Stimulated activated CD8-positive, alpha-beta memory T cell treated with anti-CD3 and anti-CD28 coated beads, Interleukin-7, amount 100 ng/mL, for 1 hour (primary cell): ENCODE measurements at places on chromosomes 4 and X.

DNA sequence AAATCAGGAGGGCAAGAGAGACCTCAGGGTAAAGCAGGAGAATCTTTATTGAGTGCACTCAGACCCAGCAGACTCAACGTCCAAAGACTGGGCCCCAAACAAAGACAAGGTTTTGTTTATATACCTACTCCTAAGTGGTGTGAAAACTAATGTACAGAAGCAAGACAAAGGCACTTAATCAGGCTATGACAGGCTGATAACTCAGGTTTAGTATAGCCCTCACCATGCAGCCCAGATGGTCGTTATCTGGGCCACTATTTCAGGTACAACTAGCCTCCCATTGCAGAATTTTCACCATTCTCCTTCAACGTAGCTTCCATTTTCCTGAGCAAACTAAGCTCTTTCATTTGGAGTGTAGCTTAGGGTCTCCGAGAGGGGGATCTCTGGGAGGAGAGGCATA is 36.9 kb downstream of the SULT1E1 start:
- no peak for DNase-seq

DNA sequence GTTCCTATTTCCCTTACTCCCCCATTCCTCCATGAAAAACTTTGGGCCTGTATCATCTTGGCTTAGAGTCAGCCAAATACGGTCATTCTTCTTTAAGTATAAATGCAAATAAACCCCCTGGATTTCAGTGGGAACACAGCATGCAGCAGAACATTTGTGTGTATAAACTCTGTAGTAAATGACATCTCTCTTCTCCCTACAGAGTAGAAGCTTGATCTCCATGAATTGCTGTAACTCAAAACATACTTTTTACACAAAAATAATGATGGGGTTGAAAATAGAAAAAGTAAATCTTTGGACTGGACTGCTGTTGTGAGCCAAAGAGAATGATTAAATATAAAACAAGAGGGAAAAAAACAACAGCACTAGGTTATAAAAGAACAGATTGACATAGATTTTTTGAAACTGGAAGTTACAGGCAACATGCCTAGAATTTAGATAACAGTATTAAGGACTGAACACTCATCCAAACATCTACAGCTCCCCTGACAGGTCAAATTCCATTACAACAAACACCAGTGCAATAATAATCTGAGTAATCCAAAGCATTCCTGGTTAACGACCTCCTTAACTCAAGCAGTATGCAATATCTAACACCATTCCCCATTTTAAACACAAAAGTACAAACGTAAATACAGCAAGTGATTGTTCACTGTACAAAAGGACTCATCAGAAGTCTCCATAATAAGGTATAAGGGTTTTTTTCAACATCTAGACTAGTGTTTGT is 30.7 kb downstream of the TSPAN5 start:
- DNase-seq, result no peak

- DNase-seq, result no peak
Measured at GRCh38 chr4:119652998-119653397, 24.4 kb upstream of the PDE5A start.

DNA sequence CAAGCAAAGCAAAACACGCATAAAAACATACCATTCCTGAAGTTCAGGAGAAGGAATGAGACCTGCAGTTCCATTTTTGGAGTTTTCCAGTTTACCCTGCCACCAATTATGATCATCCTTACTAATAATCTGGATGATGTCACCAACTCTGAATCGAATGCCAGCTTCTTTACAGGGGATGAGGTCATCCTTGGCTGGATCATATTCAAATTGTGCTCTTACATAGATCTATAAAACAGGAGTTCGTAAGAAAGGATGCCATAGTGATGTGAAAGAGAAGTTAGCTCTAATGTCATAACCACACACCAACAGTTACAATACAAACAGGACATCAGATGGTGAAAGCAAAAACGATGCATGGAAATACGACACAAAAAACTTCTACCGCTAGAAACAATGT is 106.5 kb downstream of the NYX start:
- DNase-seq, result no peak

GRCh38 chr4:159828687-159829086 is 725.8 kb downstream of the RAPGEF2 start:
- no peak for DNase-seq

GRCh38 chrX:41289095-41289494 is 44.9 kb upstream of the DDX3X start:
- DNase-seq, result no peak

GRCh38 chrX:110568441-110568840 is 209.8 kb downstream of the RTL9 start:
- DNase-seq, result no peak

DNA sequence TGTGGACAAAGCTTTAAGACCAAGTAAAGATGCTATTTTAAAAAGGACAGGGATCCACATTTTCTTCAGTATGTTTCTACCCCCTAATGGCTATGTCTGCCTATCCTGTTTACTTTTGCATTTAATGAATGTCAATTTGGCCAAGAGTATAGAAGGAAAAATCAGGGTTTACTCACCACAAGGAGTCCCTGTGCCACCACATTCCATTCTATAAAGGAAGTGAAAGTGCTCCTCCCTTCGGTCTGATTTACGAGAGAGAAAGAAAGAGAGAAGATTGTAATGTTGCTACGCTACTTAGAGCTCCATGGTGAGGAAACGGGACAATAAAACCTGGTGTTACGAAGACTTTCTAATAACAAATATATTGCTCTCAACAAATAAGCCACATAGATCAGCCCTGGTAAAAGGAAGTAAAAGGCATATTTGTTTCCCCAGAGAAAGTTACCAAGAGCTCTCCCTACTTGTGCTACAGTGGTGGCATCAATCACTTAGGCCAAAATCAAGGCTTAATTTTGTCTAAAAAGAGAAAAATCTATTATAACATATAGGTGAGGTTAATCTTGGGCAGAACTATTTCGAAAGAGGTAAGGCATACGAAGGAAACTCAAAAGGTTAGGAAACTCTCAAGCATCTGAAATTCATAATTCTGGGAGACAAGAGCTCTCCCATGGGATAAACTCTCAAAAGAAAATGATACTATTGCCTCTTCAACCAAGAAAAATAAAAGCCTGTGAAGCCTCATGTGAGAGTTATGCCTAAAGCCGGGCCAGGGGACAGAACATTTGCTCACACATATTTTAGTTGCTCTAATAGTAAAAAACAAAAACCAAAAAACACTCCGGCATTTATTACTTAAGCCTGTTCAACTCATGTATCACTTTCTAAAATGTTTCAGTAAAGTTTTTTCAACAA is 29.5 kb downstream of the TAPT1 start:
- no peak for DNase-seq

DNA sequence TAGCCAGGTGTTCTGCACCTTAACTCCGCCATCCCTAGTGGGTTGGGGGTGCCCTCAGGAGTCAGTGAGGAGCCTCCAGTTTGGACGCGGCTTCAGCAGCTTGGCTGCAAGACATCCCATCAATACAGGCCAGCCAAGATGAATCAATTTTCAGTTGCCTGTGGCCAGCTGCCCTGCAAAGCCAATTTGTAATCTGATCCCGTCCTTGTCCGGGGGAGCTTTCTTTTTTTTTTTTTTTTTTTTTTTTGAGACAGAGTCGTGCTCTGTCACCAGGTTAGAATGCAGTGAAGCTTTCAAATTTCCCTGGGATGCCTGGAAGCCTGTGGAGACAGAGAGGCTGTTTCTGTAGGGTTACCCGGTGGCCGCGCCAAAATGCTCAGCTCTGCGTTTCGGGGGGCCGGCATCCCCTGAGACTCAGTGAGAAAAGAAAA is 192.5 kb downstream of the ASMT start:
- DNase-seq, result no peak

DNA sequence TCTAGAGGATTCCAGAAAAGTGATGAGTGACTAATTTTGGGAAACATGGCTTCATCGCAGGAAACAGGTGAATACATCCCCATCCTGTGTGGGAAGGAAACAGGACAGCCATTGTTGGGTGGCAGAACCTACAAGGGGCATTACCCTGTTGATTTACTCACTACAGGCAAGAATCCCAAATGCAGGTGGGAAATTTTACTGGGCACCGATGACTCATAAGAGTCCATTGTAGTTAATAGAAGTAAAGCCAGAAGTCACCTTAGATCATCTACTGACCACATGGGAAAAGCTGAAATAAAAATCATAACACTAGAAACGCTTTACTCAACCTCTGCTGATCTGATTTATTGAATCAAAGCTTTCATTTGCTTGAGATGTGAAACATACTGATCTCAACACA is 136.4 kb downstream of the TRIML1 start:
- no peak for DNase-seq

- DNase-seq, result no peak
Measured at GRCh38 chrX:13029637-13029886, 14.9 kb downstream of the FAM9C start.

- no peak for DNase-seq
Measured at GRCh38 chrX:116490104-116490503, 27.3 kb upstream of the CT83 start.

DNA sequence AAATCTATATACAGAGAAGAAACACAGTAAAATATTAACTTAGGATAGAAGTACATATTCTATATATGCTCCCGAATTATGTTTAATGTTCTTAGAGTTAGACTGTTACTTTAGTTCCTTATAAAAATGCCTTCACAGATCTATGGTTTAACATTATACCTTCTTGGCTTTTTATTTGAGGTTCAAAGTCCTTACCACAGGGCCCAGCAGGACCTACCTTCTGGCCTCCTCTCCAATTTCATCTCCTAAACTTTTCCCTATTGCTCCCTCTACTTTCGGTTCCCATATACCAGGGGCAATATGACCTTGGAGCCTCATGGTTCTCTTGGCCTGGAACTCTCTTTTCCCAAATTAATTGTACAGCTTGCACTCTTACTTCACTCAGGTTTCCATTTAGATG is 11.8 kb downstream of the ANKRD37 start:
- no peak for DNase-seq

DNA sequence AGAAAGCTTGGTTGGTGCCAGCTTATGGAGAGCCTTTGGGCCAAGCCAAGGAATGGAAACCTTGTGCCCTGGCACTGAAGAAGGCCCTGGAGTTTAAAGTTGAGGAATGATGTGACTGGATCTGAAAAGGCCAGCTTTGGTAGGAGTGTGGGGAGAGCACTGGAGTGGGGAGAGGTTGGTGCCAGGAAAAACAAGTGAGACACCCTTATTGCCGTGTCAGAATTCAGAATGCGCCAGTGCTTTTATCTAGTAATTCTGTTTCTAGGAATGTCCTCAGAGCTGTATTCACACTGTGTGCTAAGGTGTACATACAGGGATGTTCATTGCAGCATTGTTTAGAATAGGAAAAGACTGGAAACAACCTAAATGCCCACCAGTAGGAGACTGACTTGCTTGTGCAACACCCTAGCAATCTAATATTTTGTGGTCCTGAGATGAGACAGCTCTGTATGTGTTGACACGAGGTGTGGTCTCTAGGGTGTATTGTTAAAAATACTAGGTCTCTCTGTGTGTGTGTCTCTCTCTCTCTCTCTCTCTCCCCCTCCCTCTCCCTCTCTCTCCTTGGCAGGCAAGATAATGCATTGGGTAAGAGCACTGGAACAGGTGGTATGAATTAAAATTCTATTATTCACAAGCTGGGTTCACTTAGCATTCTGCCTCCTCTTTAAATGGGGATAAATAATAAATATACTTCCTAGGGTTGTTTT is 107.8 kb downstream of the GATB start:
- no peak for DNase-seq
